ENCODE measurements at places on chromosomes 3 and 15.

DNA sequence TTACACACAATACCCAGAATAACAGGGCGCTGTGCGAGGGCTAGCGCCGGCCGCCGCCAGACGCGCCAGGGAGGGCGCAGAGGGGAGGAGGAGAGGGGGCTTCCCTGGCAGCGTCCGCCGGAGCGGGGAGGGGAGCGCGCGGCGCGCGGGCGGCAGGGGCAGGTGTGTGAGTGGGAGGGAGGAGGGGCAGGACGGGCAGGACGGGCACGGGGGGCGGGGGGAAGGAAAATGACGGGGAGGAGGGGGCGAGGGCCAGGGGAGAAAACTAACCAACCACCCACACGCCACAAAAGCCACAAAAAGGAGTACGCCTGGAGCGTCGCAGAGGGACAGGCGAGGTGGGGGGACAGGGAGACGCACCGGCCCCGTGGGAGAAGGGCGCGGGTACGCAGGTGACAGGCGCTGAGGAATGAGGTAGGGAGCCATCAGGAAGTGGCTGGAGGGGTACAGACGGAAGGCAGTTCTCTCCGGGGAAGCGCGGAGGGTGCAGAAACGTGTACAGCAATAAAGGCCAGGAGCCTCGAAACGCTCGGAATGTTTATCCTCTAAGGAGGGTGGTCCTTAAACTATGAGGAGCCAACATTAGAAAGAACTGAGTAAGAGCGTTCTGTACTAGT, 610 bp upstream of the SATB1 start:
- DNase-seq = peak; percentile 39

GRCh38 chr3:152458376-152459117, 189.8 kb downstream of the MBNL1 start:
- DNase-seq = no peak

GRCh38 chr15:47846128-47846868, 129.0 kb downstream of the SEMA6D start:
- no peak for DNase-seq

DNA sequence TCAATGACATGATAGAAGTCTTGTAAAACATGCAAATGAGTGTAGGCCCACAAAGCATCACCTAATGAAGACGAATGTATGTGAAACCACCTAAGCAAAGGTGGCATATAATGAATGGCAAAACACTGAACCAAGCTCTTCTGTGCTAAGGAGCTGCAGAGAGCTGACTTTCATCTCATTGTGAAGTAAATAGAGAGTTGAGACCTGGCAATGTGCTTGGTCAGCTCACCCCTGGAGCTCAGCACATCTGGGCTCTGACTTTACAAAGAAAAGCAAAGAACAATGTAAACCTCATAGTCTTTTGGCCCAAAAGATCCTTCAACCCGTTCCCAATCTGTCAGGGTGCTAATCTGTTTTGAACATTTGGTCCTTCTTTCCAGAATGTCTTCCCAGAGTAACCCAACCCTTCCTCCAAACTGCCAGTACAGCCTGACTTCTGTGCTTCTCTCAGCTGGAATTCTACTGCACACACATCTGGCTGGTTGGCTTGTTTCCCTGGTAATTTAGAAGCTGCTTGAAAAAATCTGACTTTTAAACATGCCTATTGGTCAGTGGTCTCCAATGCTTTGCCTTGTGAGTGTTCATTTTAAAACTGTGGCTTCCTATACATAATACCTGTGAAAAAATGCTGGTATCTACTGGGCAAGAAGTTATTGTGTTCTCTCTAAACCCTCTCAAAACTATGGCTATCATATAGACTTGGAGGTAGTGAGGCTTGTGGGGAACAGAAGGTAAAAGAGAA, 101.7 kb downstream of the CD200R1L start:
- DNase-seq = no peak

GRCh38 chr3:114128231-114128630, 50.6 kb downstream of the DRD3 start:
- no peak for DNase-seq

- DNase-seq = no peak
Observed at GRCh38 chr15:91872356-91873137, 19.0 kb downstream of the SLCO3A1 start.

DNA sequence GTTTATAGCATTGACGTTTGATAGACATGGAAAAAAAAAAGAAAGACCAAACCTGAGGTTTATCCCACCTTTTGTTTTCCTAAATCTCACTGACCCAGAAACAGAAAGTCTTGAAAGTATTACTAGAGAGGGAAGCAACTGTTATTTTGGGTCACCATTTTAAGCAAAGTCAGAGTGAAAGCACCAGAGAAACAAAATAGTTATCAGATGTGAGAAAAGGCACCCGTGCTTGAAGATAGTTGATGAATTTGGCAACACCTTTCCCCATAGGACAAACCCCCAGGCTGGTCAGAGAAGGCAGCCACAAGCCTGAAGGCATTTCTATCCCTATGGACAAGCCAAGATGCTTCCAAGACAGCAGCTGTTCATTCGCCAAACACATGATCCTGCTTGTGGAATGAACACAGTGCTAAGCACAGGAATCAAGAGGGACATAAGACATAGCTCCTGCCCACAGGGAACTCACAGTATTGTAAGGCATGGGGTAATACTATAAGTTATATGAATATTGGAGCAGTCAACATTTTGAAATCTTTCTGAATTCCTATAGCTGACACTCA, 170.9 kb downstream of the ERC2 start:
- DNase-seq = no peak

- no peak for DNase-seq
Observed at GRCh38 chr3:74630602-74631001, 16.1 kb upstream of the CNTN3 start.

DNA sequence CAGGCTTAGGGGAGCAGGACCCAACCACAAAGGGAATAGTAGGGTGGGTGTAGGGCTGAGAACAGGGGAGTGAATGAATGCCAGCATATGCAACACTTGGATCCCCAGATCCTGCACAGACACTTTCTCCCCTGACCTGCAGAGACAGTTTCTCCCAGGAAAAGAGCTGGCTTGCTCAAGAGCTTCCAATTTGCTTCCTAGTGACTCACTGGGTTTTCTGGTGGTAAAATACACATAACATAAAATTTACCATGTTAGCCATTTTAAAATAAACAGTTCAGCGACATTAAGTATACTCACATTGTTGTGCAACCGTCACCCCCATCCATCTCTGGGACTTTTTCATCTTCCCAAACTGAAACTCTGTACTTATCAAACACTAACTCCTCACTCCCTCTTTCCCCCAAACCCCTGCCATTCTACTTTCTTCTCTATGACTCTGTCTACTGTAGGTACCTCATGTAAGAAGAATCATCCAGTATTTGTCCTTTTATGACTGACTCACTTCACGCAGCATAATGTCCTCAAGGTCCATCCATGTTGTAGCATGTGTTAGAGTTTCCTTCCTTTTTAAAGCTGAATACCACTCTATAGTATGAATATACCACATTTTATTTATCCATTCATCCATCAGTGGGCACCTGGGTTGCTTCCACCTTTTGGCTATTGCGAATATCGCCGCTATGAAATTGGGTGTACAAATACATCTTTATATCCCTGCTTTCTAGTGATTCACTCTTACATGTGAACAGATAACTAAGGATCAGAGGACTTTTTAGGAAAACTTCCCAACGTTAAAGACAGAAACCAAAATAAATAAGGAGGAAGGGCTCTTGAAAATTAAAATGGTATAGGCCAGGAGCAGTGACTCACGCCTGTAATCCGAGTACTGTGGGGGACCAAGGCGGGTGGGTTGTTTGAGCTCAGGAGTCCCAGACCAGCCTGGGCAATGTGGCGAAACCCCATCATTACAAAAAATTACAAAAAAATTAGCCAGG, 95.6 kb upstream of the TJP1 start:
- no peak for DNase-seq

DNA sequence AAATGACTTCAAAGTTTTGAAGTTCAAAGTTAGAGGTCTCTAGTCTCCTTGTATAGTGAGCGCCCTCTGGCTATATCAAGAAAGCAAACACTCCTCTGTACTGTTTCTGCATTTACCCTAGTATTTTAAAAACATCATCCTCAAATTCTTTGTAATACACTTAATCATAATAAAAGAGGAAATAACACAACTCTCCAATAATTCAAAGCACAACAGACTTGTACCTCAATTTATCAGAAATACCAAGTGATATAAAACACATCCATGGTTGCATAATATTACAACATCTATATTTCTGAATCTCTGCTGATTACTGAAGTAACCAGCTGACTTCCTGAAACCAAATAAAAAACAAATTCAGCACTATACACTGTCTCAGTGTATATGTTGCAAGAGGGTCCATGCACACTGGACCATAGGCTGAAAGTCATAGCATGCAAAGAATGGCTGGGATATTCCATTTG, 12.5 kb downstream of the PLOD2 start:
- DNase-seq = no peak

Measured in left kidney (tissue), 8 donors.